ENCODE measurements at places on chromosomes 13 and 19.

DNA sequence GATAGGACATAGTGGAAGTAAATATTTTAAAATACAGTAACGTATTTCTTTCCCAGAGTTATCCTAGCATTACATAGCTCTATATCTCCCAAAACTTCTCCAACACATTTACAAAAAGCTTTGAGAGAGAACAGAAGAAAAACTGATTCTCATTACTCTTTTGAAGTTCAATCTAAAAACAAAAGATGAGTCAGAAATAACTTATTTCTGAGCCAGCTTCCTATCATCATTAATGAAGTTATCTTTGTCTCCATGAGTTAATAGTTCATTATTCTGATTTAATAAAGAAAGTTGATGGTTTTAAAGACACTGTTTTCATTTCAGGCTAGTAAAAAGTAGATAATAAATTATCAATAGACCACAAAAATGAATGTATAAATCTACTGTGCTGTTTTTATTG, 446.7 kb upstream of the SPRY2 start:
- no peaks in the 10 kb centered on the region for H3K4me1 ChIP-seq
- no peak for DNase-seq
- no peak overlapping the region for H3K4me3 ChIP-seq
- no peaks in the 10 kb centered on the region for H3K27me3 ChIP-seq
- H3K27ac ChIP-seq: no peak overlapping the region
- H3K36me3 ChIP-seq: no peaks in the 10 kb centered on the region

DNA sequence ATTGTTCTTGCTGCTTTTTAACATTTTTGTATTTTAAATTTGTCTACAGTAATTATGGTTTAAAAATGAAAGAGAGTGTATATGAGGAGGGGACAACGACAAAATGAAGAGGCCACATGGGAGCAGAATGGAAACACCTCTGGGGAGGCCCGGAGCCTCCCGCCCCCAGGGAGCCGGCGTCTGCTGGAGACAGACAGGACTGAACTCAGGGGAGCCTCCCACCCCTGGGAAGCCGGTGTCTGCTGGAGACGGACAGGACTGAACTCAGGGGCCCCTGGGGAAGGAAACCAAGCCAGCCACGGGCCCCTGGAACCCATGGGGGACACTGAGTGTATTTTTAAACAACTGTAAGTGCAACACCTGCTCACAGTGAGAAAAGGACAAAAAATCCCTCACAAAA, 16.7 kb upstream of the SLC39A3 start:
- H3K27ac ChIP-seq: no peak overlapping the region
- no peaks in the 10 kb centered on the region for H3K27me3 ChIP-seq

DNA sequence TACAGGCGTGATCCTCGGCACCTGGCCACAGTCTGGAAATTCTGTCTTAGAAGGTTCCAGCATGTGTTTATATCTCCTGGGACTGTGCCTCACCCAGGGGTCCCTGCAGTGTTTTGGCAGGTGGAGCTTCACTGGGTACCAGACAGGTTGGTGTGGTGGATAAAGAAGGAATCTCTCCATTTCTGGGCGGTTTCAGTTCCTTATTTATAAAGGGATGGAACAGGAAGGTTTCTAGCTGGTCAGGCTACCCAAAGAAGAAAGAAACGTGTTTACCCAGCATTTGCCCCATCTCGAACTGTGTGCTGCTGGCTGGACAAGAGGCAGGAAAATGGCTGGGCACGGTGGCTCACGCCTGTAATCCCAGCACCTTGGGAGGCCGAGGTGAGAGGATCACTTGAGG, 9.8 kb downstream of the PNPLA6 start:
- no peak overlapping the region for H3K4me3 ChIP-seq
- no peak overlapping the region for H3K27ac ChIP-seq

- no peak for DNase-seq
- H3K36me3 ChIP-seq: no peaks in the 10 kb centered on the region
- H3K27me3 ChIP-seq: no peaks in the 10 kb centered on the region
- no peak overlapping the region for H3K27ac ChIP-seq
- H3K4me3 ChIP-seq: no peak overlapping the region
- H3K4me1 ChIP-seq: peaks cover 2% of the 10 kb centered on the region
Measured at GRCh38 chr19:39937787-39938186, 3.4 kb upstream of the FCGBP start.
